Fibroblast of skin of back (primary cell): ENCODE measurements at places on chromosomes 2 and 18.
A peak's percentile ranks its signal among the peaks of the same experiment; 100 is the strongest.

DNA sequence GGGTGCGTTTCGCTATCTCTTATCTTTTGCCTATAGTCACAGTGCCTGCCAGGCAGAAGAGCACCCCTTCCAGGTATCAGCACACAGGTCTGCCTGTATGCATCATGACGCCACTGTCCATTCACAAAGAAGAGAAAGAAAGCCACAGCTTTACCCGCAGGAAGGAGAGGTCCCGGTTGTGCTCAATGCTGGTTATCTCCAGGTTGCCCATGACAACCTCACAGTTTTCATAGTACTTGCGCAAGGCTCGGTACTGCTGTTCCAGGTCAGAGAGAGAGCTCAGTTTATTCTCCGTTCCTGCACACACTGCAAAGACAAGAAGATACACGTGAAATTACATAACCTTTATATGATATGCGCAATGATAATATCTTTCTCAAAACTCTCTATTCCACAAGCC, 414.0 kb downstream of the ERBB4 start:
- DNase-seq = no peak

DNA sequence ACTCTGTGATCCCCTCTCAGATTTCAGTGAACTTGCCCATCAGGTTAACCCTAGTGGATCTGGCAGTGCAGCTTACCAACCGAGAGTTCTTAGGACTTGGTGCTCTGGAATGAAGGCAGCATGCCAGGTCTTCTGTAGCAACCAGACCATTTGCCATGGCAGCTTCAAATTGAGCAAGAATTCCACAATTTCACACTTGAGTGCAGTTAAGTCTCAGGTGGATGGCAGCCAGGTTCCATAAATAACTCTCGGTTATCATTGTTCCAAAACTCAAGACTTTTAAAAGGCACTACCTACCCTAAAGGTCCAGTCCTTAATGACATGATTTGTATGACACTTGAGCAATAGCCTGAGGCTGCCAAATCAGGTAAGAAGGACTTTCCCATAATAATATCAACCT, 48.1 kb downstream of the GALNT3 start:
- no peak for DNase-seq

DNA sequence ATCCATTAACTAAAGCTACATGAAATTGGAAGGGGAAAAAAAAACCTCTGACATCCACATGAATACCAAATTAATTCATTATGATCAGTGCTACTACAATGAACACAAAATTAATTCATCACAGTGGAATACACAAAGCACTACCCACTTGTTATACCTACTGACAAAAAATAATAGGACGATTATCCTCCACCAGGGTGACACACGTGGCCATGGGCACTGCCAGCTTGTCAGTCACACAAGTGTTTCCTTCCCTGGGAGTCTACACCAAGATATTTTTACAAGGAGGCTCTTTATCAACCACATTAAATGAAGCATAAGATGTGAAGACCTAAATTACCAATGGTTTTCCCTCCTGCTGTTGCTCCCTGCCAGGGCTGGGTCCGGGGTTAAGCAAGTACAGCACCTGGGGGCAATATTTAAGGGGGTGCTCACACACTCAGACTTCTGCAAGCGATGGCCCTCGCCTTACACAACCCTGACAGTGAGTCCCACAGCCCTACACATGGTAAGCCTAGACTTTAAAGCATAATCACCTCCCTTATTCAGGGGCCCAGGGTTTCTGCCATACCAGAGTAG, 90.1 kb downstream of the TCF4 start:
- DNase-seq = no peak

DNA sequence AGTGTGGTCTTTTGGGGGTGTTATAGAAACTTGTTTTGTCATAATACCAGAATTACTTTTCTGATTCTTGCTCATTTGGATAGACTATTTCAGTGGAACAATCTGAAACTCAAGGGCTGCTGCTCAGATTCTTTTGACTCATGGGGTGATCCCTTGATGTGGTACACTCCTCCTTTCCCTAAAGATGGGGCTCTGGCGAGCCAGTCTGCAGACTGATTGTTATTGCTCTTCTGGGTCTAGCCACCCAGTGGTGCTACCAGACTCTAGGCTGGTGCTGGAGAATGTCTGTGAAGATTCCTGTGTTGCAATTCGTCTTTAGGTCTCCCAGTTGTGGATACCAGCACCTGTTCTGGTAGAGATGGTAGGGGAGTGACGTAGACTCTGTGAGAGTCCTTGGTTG, 4.2 kb upstream of the MARS2 start:
- no peak for DNase-seq

GRCh38 chr18:50286391-50287027, 983 bp downstream of the CXXC1 start:
- peak; percentile 34 for DNase-seq

DNA sequence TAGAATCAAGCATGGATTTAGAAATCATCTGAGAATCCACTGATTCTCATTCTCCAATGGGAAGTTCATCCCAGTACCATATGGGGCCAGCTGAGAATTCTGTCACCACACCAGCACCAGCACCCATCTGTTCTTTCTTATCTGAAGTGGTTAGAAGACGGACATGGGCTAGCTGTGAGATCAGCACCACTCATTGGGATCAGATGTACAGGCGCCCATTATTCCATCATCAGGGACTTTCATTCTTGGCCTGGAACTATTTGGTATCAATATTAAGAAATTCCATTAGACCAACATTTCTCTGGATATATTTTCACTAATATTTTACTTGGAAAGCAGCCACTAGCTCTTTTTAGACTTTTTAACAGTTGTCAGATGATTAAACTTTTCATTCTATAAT, 185.9 kb upstream of the LINC00305 start:
- peak; percentile 3 for DNase-seq

DNA sequence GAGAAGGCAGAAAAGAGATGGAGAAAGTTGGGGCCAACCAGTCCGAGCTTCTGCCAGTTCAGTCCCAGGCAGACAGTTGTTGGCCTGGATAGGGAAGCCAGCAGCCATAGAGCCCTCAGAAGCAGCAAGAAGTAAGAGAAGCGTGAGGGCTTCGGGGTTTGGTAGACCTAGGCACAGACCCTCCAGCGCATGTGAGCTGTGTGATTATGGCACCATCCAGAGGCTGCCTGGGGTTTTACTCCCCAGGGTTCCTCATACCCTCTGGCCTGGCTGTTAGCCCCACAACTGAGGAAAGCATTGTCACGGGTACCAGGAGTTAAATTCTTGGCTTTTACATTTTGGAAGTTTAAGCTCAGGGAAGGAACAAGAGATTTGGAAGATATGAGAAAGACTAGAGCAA, 93.7 kb upstream of the RAB6C start:
- DNase-seq = no peak

- peak; percentile 64 for DNase-seq
These were observed 81.1 kb upstream of the CD302 start for GRCh38 chr2:159879051-159879604.

- DNase-seq = no peak
These were observed 97.1 kb downstream of the ACKR3 start for GRCh38 chr2:236666646-236667204.

- peak; percentile 64 for DNase-seq
These were observed 220.3 kb downstream of the ANAPC1 start for GRCh38 chr2:111663471-111664274.

DNA sequence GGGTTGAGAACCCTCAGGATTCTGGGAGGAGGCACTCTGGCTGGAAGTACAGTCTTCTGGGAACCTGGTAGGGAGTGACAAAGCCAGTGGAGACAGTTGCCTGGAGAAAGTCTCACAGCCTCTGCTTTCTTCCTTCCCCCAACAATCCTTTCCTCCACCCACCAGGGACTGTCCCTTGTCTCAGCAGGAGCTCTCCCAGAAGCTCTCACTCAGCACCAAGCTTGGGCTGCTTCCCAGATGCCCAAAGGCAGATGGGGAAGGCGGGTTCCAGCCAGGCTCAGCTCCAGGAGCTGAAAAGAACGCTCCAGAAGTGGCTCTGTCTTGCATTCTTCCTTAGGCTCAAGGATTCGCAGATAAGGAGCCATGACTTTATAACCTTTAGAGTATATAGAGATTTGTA, 7.6 kb upstream of the NAGK start:
- DNase-seq = peak; percentile 17

DNA sequence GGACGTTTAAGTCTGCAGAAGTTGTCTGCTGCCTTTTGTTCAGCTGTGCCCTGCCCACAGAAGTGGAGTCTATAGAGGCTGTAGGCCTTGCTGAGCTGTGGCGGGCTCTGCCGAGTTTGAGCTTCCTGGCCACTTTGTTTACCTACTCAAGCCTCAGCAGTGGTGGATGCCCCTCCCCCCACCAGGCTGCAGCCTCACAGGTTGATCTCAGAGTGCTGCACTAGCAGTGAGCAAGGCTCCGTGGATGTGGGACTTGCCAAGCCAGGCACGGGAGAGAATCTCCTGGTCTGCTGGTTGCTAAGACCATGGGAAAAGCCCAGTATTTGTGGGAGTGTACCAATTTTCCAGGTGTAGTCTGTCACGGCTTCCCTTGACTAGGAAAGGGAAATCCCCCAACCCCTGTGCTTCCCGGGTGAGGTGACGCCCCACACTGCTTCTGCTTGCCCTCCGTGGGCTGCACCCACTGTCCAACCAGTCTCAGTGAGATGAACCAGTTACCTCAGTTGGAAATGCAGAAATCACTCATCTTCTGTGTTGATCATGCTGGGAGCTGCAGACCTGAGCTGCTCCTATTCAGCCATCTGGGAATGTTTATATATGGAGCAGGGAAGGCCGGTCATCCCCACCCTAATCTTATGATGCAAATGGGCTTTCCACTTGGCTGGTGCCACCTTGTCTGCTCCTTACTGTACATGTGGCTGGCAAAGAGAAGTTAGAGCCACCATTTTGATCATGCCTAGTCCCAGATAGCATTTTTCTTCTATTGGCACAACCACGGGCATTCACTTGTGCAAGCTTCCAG, 156.9 kb upstream of the ITGA6 start:
- no peak for DNase-seq

DNA sequence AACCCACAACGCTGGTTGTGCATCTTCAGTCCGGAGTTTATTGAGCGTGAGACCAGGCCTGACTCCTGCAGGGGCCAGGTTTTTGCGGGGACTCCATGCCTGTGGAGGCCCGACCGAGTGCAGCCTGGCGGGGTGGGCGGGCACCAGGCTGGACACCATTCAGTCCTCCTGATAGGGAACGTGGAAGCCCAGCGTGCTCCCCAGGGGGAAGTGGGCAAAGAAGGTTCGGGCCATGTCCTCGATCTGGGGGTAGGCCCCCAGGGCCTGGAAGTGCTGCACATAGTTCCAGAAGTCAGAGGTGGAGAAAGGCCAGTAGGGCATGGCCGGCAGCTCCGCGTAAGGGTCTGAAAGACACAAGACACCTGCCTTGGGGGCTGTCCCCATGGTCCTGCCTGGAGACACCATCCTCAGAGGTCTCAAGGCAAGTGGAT, 1.4 kb downstream of the OTOS start:
- no peak for DNase-seq
